ENCODE measurements at places on chromosomes 13 and 19.

DNA sequence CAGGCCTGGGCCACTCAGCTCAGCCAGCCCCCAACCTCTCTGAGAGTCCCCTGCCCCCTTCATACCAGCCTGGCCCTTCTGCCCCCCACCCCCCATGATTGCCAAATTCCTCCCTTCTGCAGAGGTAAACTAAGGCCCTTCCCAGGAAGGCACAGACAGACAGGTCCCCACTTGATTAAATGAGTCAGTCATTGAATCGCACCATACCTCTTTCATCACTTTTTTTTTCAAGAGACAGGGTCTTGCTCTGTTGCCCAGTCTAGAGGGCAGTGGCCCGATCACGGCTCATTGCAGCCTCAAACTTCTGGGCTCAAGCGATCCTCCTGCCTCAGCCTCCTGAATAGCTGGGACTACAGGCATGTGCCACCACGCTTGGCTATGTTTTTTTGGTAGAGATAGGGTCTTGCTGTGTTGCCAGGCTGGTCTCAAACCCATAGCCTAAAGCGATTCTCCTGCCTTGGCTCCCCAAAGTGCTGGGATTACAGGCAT is 6.0 kb downstream of the PODNL1 start:
- DNase-seq, result no peak

- DNase-seq, result no peak
Measured at GRCh38 chr13:67635754-67636153, 405.6 kb upstream of the PCDH9 start.

DNA sequence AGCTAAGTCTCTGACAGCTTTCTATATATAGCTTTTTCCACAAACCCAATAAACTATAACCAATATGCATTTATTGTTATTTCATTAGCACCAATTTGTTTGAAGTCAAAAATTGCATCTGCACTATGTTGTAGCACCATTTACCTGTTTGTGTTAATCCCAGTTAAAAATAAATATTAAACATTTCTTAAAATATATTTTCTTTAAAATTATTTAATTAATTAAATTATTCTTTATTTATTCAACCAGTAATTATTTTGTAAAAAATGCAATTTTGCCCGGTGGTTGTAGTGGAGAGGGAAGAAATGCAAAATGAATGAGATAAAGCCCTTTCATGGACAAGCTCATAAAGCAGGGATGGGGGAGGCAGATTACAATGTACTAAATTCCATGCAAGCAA is 1257.9 kb downstream of the PCDH17 start:
- DNase-seq, result no peak

- no peak for DNase-seq
Measured at GRCh38 chr19:45473367-45473681, 5.5 kb downstream of the FOSB start.

GRCh38 chr13:66430269-66430668 is 799.9 kb downstream of the PCDH9 start:
- DNase-seq, result no peak

DNA sequence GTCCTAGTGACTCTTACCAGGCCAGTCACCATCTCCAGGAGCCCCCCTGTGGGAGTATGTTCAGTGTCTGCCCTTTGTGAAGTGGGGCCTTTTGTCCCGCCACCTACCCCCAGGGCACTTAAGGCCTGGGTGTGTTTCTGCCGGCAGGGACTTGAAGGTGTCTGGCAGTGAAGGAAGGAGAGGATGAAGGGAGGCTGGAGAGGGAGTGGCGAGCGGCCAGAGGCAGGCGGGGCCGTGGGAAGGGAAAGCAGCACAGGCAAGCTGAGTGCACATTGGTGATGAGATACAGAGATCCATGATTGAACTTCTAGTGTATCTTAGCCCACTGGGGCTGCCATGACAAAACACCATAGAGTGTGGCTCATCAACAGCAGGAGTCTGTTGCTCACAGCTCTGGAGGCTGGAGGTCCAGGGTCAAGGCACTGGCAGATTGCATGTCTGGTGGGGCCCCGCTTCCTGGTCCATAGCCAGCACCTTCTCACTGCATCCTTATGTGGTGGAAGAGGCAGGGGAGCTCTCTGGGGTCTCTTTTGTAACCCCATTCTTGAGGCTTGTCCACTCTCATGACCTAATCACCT is 17.5 kb downstream of the CUL4A start:
- no peak for DNase-seq

GRCh38 chr13:19817510-19818158 is 34.9 kb upstream of the PSPC1 start:
- DNase-seq, result no peak

DNA sequence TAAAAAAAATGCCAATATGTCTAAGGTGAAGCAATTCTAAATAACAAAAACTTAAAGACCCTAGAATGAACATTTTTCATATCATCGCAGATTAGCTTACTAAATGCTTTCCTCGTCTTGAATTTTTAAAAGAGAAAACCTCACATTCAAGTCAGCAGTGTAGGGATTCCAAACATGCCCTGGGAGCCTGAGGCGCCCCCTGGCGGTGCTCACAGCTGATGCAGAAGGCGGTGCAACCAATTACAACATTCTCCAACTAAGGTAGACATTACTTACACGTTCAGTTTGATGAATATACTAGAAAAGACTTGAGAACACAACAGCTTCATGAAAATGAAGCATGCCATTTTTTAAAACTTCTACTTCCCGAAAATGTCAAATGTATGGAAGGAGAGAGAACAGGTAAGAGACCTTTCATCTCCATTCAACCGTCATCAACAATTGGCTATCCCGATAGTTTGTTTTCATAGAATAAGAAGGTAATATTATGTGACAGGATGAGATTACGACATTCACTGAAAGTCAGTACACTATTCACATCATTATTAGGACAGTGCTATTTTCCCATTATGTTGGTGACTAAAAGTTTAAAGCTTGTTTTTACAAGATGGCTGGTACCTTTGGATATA is 304.4 kb downstream of the DCLK1 start:
- no peak for DNase-seq
